ENCODE measurements at places on chromosomes 6 and 20. TPM values are rescaled to one million over a fixed set of nuclear protein-coding genes. Genes with fewer than 3 reads are reported as not detected.

GRCh38 chr6:33170176-33171015 lies 21.9 kb downstream of the COL11A2 start:
- no peak overlapping the region for H3K27ac ChIP-seq
- no peaks in the 10 kb centered on the region for H3K4me1 ChIP-seq
- no peak overlapping the region for H3K4me3 ChIP-seq
- DNase-seq = no peak
- no peaks in the 10 kb centered on the region for H3K36me3 ChIP-seq

DNA sequence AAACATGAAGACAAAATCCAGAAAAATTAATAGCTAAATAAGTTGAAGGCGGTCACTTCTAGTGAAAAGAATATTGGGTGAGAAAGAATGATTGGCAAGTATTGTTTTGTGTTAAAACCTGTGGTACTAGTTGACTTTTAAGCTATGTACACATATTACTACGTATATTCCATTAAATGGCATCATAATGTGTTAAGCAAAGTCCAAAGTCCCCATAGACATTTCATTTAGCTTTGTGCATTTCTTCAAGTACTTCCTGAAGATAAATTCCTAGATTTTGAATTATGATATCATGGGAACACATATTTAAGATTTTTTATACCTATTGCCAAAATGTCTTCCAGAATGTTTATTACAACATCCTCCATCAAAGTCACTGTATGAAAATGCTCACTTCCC lies 272.7 kb upstream of the IRAK1BP1 start:
- no peaks in the 10 kb centered on the region for H3K4me1 ChIP-seq
- no peak overlapping the region for H3K27ac ChIP-seq
- no peaks in the 10 kb centered on the region for H3K36me3 ChIP-seq
- H3K4me3 ChIP-seq = no peak overlapping the region

DNA sequence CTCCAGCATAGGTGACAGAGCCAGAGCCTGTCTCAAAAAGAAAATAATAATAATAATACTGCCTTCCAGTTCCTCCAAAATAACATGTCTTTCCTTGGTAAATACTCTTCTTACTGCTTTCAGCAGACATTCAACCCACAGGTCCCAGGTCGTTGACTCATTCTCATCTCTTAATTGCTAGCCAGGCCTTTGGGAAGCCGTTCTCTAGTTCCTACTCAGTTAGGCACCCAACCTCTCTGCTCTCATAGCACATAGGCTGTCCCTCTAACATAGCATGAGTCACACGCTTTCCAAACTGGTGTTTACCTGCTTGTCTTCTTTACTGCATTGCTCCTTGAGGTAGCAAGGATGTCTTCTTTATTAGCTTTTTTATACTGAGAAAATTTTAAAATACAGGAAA lies 98.8 kb downstream of the LAMA2 start:
- H3K4me1 ChIP-seq = no peaks in the 10 kb centered on the region
- no peaks in the 10 kb centered on the region for H3K27me3 ChIP-seq
- no peak for DNase-seq
- H3K4me3 ChIP-seq = no peak overlapping the region
- H3K27ac ChIP-seq = no peak overlapping the region
- H3K36me3 ChIP-seq = no peaks in the 10 kb centered on the region

- DNase-seq = no peak
- no peaks in the 10 kb centered on the region for H3K36me3 ChIP-seq
- H3K4me1 ChIP-seq = no peaks in the 10 kb centered on the region
- H3K4me3 ChIP-seq = no peak overlapping the region
These were observed 88.5 kb downstream of the PRKN start for GRCh38 chr6:162638931-162639574.

- H3K27ac ChIP-seq = no peak overlapping the region
- H3K4me3 ChIP-seq = no peak overlapping the region
- no peaks in the 10 kb centered on the region for H3K4me1 ChIP-seq
- H3K27me3 ChIP-seq = no peaks in the 10 kb centered on the region
- no peak for DNase-seq
- H3K36me3 ChIP-seq = no peaks in the 10 kb centered on the region
These were observed 118.7 kb downstream of the BMP2 start for GRCh38 chr20:6886065-6886729.

DNA sequence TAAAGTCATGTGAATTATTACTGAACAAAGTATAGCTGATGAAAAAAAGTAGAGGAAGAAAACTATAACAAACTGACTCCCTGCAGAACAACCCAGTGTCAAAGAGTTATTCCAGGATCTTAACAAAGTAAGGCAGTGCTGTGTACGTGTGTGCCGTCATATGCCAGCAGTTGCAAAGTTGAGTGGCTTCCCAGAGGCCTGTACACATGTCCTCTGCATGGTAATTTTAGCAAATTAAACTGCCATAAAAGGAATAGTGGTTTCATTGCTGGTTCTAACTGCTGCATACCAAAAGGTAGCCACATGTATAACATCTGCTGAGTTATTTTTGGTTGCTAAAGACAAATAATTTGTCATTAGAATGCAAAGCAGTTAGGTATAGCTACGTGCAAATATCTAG lies 44.8 kb downstream of the RIPOR2 start:
- no peaks in the 10 kb centered on the region for H3K36me3 ChIP-seq
- H3K27me3 ChIP-seq = no peaks in the 10 kb centered on the region
- no peak for DNase-seq

DNA sequence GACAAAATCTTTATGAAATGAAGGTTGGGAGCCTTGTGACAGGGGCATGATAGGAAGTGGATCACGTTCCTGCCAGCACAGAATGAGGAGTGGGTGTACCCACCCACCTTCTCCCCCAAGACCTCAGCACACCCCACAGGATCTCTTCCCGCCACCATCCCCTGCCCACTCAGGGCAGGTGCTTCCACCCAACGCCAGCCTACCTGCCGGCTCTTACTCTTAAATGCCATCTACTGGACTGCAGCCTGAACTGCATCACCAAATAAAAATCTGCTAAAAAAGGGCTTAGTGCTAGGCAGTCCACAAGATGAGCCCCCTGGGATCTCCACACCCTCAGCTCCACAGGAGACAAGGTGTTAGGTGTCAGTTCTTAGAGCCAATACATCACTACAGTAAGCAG lies 20.6 kb downstream of the DTNBP1 start:
- no peak overlapping the region for H3K4me3 ChIP-seq
- no peaks in the 10 kb centered on the region for H3K36me3 ChIP-seq
- no peaks in the 10 kb centered on the region for H3K27me3 ChIP-seq
- no peak overlapping the region for H3K27ac ChIP-seq

DNA sequence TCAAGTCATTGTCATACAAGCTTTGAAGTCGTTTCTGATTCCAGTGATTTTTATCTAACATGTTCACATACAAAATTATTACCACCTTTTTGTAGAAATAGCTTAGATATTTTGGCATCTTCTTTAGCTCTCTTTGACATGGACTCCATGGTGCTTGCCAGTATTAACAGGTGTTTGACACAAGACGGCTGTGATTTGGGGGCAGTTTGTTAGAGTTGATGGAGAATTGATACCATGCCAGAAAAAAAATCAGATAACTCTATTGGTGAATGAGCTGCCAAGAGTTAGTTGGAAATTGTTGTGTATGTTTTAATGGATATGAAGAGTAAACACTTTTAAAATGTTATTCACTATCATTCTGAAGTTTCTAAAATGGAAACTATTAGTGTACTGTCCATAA lies 146.6 kb upstream of the LAMP5 start:
- H3K27ac ChIP-seq = no peak overlapping the region
- no peaks in the 10 kb centered on the region for H3K4me1 ChIP-seq
- H3K36me3 ChIP-seq = peaks cover 12% of the 10 kb centered on the region

- H3K4me3 ChIP-seq = no peak overlapping the region
- no peak overlapping the region for H3K27ac ChIP-seq
- H3K4me1 ChIP-seq = peaks cover 11% of the 10 kb centered on the region
These were observed 587.8 kb downstream of the EPM2A start for GRCh38 chr6:145147559-145147958.

The SPATA25 gene
- total RNA-seq = 1.1 TPM

The C6orf58 gene
- total RNA-seq = not detected

DNA sequence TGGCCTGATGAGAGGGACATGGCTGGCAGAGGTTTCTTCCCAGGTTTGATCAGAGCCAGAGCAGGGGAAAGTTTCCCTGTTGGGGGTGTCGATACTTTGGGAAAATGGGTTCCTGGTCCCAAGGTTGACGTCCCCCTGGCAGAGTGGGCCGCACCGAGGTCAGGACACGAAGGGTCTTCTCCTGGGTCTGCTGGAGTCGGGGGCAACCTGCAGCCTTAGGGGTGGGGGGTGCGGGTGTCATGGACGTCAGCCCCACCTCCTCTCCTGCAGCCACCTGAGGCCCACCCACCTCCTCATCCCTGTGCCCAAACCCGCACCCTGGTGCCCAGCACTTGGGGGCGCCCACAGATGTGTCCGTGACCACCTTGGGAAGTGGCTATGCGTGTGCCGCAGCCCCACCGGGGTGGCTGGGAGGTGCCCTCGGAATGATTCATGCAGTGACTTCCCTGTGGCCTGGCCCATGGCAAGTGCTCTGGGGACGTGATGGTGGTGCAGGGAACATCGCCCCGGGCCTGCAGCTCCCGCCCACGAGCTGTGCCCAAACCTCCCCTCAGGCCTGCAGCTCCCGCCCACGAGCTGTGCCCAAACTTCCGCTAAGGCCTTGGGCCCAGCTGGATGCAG lies 64.9 kb downstream of the YTHDF1 start:
- no peaks in the 10 kb centered on the region for H3K4me1 ChIP-seq
- H3K4me3 ChIP-seq = no peak overlapping the region
- DNase-seq = no peak
- no peak overlapping the region for H3K27ac ChIP-seq
- no peaks in the 10 kb centered on the region for H3K36me3 ChIP-seq

DNA sequence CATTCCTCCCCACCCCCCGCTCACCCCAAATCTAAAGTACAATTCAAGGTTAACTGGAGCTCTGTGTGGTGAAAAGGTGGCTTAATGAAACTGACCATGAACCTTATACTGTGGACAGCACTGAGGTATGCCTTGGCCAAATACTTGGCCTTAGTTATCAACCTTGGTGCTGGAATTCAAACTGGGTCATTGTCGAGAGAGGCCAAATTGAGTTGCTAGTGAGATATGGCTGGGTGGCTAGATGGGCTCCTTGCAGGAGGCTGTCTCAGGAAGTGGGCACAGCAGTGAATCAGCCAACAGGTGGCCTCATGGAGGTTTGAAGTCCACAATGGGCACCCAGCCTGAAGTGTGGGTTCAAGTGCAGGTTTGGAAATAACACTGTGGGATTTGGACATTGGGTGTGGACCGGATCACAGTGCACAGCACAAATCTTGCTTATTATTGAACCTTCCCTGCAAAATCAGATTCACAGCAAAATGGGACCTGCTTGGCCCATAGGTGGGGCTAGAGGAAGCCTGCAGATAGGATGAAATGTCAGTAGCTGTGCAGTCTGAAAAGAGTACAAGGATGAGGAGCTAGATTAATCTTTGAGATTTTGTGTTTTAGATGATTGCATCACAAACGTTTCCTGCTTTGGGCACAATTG lies 5.6 kb upstream of the BTBD3 start:
- no peak overlapping the region for H3K4me3 ChIP-seq
- DNase-seq = no peak
- H3K27ac ChIP-seq = no peak overlapping the region
- no peaks in the 10 kb centered on the region for H3K27me3 ChIP-seq
- peaks cover 46% of the 10 kb centered on the region for H3K4me1 ChIP-seq

GRCh38 chr6:50442531-50443040 lies 270.7 kb upstream of the TFAP2D start:
- H3K4me3 ChIP-seq = no peak overlapping the region
- H3K36me3 ChIP-seq = no peaks in the 10 kb centered on the region
- no peaks in the 10 kb centered on the region for H3K4me1 ChIP-seq

The PRPH2 gene
- total RNA-seq = 0.90 TPM

DNA sequence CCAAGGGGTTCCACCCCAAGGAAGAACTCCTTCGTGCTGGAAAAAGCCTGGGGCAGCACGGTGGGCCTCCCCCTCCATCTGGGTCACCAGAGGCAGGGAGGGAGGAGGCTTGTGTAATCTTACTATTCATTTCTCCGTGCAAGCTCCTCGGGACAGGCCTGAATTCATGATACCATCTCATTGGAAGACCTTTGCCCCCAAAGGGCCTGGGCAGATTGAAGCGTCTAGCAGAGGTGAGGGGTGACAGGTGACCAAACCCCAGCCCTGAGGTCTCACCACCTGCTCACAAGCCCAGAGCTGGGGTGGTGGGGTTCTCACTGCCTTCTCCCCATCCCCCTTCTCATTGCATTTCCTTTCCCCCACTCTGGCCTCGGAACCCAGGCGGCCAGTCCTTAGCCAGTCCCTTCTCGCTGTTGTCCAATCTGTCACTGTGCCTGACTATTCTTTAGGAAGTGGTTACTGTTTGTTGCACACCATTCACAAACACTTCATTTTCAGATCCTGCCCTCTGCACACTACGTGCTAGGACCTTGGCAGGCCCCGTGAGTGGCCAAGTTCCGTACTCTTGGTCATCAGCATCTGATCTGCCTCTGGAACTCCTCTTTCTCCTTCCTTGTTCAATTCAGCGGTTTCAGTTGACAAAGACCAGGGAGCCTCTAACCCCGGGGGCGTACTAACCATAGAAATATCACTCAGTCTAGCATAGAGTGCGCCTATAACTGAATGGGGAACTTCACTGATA lies 137.1 kb downstream of the LY86 start:
- H3K36me3 ChIP-seq = no peaks in the 10 kb centered on the region
- H3K4me1 ChIP-seq = no peaks in the 10 kb centered on the region

The SNAP25 gene
- total RNA-seq = 0.74 TPM

DNA sequence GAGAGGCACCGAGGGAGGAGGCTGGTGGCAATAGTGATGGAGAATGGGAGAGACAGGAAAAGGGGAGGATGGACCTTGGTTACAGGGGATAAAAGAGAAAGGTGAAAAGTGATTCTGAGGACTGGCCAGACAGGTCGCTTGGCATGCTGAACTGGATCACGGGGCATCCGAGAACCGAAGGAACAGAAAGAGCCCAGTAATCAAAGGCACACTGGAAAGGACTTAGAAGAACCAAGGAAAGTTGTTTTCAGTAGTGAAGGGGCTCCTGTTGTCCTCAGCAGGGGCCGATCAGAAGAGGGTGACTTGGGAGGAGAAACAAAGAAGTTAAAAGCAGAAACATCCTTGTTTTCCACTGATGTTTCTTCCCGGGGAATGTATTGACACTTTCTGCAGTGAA lies 18.9 kb downstream of the SYTL3 start:
- no peaks in the 10 kb centered on the region for H3K4me1 ChIP-seq
- H3K4me3 ChIP-seq = no peak overlapping the region
- H3K27me3 ChIP-seq = no peaks in the 10 kb centered on the region
- peak; percentile 46 for DNase-seq

The CST3 gene
- total RNA-seq = 914 TPM

The RCAN2 gene
- 210 TPM for total RNA-seq

DNA sequence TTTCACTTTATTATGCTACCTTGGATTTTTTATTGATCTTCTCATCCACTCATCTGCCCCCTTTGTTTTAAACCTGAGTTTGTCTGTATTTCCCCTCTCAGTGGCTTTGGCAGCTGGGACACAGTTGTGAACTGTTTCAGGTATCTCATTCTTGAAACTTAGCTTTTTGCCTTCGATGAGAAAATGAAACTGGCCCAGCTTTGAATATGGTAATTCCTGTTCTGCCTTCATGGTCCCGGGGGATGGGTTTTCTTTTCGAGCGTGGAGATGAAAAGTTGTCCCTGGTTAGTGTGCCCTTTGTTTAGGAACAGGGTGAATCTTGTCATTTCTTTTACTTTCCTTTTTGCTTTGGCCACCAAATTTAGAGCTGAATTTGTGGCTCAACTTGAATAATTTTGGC lies 25.6 kb downstream of the DHX35 start:
- H3K27ac ChIP-seq = no peak overlapping the region
- peaks cover 17% of the 10 kb centered on the region for H3K36me3 ChIP-seq
- no peak for DNase-seq
- H3K4me3 ChIP-seq = no peak overlapping the region
- H3K27me3 ChIP-seq = no peaks in the 10 kb centered on the region
- H3K4me1 ChIP-seq = peaks cover 2% of the 10 kb centered on the region

All from right atrium auricular region (tissue), 2 donors.